Dermis blood vessel endothelial cell (primary cell): ENCODE measurements at places on chromosomes 3 and 15. TPM values are rescaled to one million over a fixed set of nuclear protein-coding genes. Genes with fewer than 3 reads are reported as not detected.

TMEM266 gene
- total RNA-seq = not detected in 2 replicates

KNL1 gene
- total RNA-seq = 7.5 and 37.5 TPM in 2 replicates

DNA sequence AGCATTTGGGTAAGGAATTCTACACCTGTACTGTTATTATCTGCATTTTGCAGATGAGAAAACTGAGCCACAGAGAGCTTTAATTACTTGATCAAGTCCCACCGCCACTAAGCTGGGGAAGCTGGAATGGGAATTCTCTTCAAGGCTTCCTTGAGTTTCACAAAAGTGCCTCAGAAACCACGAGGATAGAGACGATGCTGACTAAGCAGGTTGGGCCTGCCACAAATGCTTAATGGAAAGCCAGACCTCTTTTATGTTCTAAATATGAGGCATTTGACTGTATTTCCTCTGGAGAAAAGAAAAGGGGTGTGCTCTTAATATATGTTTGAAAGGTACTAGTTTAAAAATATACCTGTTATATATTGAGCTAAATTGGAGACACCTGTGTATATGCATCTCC lies 34.7 kb downstream of the ADAMTS9 start:
- DNase-seq = no peak

- no peak for DNase-seq
Measured at GRCh38 chr3:161794551-161794950, 297.9 kb downstream of the OTOL1 start.

DNA sequence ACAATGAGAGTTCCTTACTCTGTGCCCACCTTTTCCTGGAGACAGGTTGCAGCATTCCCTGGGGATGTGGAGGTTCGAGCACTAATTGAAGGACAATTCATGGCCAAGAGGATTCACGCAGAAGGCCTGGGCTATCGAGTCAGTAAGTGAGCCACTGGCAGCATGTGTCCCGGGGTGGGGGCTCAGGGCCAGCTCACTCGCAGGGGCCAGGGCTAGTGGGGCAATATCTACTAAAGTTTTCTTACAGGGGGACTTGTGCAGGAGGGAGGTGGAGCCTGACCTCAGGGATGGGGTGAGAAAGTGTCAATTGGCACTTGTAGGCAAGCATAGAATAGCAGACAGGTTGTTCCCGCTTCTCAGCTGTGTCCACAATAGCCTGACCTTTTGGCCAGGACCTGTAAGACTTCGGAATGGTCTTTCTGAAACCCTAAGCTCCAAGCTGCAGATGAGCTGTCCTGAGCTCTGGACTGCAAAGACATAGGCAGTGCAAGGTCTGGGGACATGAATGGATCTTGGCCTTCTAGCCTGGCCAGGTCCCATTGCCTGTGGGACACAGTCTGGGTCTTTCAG lies 32.7 kb downstream of the XYLB start:
- no peak for DNase-seq

- DNase-seq = peak; percentile 55
Measured at GRCh38 chr3:12750223-12750622, 8.8 kb downstream of the TMEM40 start.
